ENCODE measurements at places on chromosomes 6 and 20. TPM values are rescaled to one million over a fixed set of nuclear protein-coding genes. Genes with fewer than 3 reads are reported as not detected.

Gene C6orf15
- 4.6 TPM for total RNA-seq

Gene GRM4
- total RNA-seq, result 0.34 TPM

Gene ACTL10
- total RNA-seq, result 1.4 TPM

Gene DEFB126
- total RNA-seq, result not detected

Gene DLL1
- 1.6 TPM for total RNA-seq

Gene CLDN20
- not detected for total RNA-seq

Gene GPLD1
- 0.75 TPM for total RNA-seq

- H3K4me1 ChIP-seq, result no peaks in the 10 kb centered on the region
- H3K36me3 ChIP-seq, result no peaks in the 10 kb centered on the region
- no peak overlapping the region for H3K27ac ChIP-seq
- H3K27me3 ChIP-seq, result no peaks in the 10 kb centered on the region
- DNase-seq, result no peak
These were observed 26.5 kb upstream of the ABT1 start for GRCh38 chr6:26570027-26570809.

- no peaks in the 10 kb centered on the region for H3K36me3 ChIP-seq
- H3K4me3 ChIP-seq, result no peak overlapping the region
- DNase-seq, result no peak
- H3K27ac ChIP-seq, result no peak overlapping the region
These were observed 359.0 kb downstream of the ZFAND3 start for GRCh38 chr6:38178584-38178886.

GRCh38 chr6:55651015-55651414, 72.0 kb upstream of the HMGCLL1 start:
- H3K4me1 ChIP-seq, result no peaks in the 10 kb centered on the region
- DNase-seq, result no peak
- H3K27ac ChIP-seq, result no peak overlapping the region

DNA sequence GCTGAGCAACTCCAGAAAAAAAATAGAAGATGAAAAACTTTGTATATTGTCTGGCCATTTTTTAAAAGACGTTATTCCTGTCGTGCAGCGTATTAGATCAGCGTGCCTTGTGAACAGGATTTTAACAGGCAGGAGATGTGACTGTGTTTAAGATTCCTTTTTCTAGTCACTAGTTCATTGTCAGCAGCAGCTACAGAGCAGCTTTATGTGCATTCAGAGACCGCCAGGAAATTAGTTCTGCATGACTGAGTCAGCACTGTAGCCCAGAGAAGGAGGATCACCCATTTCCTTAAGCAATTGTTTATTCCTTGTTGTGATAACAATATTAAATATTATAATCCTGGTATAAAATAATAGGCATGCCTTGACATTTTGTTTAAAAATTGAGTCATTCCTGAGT, 75.4 kb upstream of the ADGRB3 start:
- H3K4me3 ChIP-seq, result no peak overlapping the region
- no peaks in the 10 kb centered on the region for H3K27me3 ChIP-seq
- H3K27ac ChIP-seq, result no peak overlapping the region
- H3K36me3 ChIP-seq, result no peaks in the 10 kb centered on the region
- peak; percentile 8 for DNase-seq
- H3K4me1 ChIP-seq, result no peaks in the 10 kb centered on the region

DNA sequence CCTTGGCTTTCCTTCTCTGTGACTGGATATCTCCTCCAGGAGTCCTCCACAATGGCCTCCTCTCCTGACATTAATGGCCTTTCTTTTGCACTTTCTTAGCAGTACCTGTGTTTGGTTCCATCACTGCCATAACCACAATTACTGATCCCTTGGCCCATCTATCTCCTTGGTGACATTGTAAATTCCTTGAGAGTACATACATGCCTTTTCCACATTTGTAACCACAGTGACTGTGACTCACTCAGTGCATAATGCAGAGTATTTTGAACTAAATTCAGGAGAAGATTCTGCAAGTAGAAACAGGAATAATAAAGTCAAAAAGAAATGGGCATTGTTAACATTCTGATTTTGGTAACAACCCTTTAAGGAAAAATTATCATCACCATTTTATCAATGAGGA, 197.2 kb upstream of the SOX4 start:
- H3K4me3 ChIP-seq, result no peak overlapping the region
- DNase-seq, result peak; percentile 91
- H3K36me3 ChIP-seq, result no peaks in the 10 kb centered on the region
- no peak overlapping the region for H3K27ac ChIP-seq

DNA sequence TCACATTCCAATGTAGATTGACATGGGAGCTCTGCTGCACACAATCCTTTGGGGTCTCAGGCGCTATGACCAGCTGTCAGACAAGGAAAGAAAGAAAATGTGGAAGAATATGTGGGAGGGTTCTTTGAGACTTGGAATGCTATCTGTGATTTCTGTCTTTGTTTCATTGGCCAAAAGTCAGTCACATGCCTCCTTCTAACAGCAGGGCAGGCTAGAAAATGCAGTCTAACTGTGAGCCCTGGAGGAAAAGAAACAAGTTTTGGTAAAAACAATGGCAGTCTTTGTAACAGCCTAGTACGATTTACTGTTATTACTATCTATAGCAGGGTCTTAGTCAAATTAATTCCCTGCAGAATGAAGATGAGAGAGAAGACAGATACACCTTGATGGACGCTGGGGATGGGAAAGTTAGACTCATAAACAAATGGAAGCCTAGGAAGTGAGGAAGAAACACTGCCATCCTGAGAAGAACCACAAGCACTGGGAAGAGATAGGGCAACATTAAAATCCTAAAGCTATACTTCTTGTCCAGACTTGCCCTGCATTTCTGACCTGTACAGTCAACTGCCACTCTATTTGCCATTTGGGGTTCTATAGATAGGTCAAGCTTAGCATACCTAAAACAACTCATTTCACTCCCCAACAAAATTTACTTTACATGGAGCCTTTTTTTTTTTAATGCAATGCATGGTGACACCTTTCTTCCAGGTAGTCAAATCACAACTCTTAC, 833.0 kb downstream of the KIF16B start:
- no peak overlapping the region for H3K4me3 ChIP-seq
- no peaks in the 10 kb centered on the region for H3K4me1 ChIP-seq
